Stimulated activated CD4-positive, alpha-beta T cell treated with anti-CD3 and anti-CD28 coated beads, Interleukin-15, amount 100 ng/mL, for 1 hour (primary cell): ENCODE measurements at places on chromosomes 7 and 10.

GRCh38 chr7:5854738-5855137, 25.9 kb upstream of the OCM start:
- DNase-seq, result no peak

DNA sequence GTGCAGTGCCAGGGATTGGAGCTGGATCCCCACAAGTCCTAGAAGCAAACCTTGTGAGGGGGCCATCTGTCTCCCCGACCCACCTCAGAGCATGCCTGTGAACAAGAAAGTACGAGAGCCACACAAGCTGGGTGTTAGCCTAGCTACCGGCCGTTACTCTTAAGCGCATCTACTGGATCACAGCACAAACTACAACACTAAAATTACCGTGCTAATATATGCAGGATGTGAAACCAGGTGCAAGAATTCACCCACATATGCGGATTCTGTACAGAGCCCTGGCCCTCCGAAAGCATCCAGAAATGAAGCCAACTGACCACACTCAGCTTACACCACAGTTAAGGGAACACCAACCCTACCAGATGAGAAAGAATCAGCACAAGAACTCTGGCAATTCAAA, 16.0 kb upstream of the PRSS1 start:
- no peak for DNase-seq

GRCh38 chr10:12849319-12850181, 152.0 kb downstream of the CCDC3 start:
- DNase-seq, result no peak

- peak; percentile 55 for DNase-seq
Observed at GRCh38 chr7:74206589-74207120, 3.2 kb upstream of the LAT2 start.

GRCh38 chr10:97012470-97012869, 173.3 kb downstream of the SLIT1 start:
- no peak for DNase-seq

- DNase-seq, result no peak
Observed at GRCh38 chr10:72164617-72165016, 51.2 kb upstream of the ANAPC16 start.

- DNase-seq, result no peak
Observed at GRCh38 chr7:41239596-41239995, 463.3 kb downstream of the INHBA start.

- no peak for DNase-seq
Observed at GRCh38 chr10:37975401-37975991, 951 bp downstream of the ZNF25 start.

DNA sequence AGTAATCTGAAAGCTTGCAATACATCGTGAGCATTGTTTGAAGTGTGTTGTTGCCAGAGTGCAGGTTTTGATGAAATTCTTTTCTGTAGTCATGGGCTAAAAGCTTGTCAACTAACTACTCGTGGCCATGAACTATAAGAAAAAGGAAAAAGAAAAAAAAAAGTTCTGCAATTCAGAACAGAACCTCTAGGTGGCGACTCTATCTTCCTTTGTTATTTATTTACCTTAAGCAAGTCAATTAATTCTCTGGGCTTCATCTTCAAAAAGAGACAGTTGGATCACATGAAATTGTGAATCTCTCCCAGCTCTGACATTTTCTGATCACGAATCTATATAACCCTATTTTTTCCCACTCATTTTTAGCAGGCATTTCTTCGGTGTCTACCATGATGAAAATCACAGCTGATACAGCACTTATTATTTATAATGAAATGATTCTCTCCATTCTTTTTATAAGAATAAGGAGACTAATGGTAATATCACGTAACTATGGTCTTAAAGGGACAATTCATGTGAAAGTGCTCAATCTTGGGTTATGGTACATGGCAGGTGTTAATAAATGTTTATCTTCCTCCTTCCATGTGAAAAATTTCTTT, 18.8 kb downstream of the TMEM196 start:
- no peak for DNase-seq

DNA sequence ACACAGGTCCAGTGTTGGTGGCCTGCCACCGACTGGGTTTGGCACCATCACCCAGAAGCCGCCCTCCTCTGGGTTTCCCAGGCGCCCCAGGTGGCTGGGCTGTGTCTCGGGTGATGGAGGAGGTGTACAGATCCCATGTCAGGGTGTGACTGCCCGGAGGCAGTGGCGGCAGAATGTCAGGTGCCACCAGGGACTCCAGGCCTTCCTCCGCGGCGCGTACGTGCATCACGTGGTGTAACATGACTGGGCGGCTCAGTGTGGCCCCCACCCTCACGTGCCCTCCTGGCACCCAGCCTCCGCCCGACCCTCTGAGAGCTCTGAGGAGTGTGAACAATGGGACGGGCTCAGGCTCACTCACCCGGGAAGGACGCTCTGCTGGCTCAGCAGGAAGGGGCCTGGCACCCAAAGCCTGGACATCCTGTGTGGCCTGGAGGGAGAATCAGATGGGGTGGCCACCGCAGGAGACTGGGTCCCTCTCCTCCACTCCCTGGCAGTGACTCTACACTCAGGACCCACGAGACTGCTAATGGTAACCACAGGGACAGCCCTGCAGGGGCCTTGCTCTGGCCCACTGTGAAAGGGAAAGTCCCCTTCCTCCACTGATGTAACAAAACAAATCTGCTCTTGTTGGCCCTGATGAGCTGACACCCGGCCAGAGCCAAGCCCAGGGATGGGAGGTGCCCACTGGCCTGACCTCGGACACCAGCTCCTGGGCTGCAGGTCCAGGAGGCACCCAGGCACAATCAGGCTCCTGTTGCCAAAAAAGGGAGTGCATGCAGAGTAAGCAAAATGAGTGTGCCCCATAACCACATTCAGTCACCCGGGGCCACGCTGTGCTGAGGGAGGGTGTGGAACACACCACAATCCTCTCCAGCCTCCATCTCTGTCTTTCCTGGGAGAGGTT, 164.8 kb downstream of the PRKAG2 start:
- DNase-seq, result no peak

DNA sequence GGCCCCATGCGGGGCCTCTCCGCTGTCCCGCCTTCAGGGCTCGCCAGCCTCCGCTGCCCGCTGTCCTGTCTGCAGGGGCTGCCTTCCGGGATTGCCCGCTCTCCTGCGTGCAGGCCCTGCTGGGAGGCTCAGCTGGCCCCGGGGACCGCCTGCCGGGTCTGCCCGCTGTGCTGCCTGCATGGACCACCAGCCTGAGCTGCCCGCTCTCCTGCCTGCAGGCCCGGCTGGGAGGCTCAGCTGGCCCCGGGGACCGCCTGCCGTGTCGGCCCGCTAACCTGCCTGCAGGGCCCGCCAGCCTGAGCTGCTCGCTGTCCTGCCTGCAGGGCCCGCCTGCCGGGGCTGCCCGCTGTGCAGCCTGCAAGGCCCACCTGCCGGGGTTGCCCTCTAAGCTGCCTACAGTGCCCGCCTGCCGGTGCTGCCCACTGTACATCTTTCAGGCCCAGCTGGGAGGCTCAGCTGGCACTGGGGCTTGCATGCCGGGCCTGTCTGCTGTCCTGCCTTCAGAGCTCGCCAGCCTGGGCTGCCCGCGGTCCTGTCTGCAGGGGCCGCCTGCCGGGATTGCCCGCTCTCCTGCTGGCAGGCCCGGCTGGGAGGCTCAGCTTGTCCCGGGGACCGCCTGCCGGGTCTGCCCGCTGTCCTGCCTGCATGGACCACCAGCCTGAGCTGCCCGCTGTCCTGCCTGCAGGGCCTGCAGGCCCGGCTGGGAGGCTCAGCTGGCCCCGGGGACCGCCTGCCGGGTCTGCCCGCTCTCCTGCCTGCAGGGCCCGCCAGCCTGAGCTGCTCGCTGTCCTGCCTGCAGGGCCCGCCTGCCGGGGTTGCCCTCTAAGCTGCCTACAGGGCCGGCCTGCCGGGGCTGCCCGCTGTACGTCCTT, 165.1 kb downstream of the GLRX3 start:
- DNase-seq, result peak; percentile 58

GRCh38 chr7:42914421-42915045, 2.7 kb upstream of the C7orf25 start:
- DNase-seq, result no peak

DNA sequence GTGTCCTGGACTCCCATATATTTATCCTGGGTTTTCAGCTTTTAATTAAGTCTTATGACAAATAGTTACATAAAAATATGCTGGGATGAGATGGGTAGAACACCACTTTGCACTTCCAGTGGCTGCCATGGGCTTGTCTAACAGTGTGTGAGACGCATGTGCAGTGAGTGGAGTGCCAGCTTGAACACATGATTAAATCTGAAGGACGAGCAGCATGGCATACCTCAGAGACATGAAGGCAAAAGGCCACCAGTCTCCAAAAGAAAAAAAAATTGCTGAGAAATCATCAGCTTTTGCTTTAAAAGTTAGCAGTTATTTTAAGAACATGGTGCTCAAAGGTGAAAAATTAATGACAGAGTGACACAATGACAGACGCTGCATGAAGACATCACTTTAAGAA, 139.0 kb upstream of the ADCY1 start:
- no peak for DNase-seq

- DNase-seq, result no peak
Observed at GRCh38 chr10:104527013-104527412, 114.1 kb upstream of the SORCS3 start.

DNA sequence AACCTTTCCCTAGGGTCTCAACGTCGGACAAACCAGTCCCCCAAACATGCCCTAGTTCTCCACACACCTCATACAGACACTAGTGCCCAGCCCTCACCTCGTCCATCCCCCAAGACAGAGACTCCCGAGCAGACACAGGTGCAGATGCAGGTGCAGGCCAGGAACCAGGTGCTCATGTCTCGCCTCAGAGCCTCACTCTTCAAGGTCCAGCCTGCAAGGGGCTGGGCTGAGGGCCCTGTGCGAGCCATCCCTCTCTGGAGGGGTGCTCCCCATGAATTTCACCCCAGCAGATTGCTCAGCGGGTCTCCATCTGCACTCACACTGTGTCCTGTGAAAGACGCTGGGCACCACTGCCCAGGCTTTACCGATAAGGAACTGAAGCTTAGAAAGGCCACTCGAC, 36.9 kb upstream of the TUBB8 start:
- DNase-seq, result no peak

DNA sequence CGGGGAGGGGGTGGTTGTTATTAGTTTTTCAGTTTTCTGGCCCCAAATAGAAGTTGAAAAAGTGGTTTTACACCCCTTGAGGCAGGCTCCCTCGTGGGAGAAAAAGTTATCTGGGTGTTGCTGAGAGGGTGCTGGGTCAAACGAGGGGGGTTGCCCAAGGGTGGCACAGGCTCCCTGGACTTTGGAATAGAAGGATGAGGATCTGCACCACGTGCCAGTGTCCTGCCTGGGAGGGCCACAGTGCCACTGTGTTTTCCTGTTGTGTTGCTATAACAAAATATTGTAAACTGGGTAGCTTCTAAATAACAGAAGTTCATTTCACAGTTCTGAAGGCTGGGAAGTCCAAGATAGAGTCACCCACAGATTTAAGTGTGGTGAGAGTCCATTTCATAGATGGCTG, 181.9 kb downstream of the CXCL12 start:
- no peak for DNase-seq

GRCh38 chr7:34064519-34065158, 159.3 kb downstream of the BMPER start:
- DNase-seq, result no peak

- DNase-seq, result no peak
Observed at GRCh38 chr7:123661765-123662164, 6.1 kb downstream of the LMOD2 start.

- DNase-seq, result no peak
Observed at GRCh38 chr7:27997188-27997707, 183.3 kb downstream of the JAZF1 start.

GRCh38 chr7:8204339-8205030, 57.5 kb downstream of the ICA1 start:
- DNase-seq, result no peak

DNA sequence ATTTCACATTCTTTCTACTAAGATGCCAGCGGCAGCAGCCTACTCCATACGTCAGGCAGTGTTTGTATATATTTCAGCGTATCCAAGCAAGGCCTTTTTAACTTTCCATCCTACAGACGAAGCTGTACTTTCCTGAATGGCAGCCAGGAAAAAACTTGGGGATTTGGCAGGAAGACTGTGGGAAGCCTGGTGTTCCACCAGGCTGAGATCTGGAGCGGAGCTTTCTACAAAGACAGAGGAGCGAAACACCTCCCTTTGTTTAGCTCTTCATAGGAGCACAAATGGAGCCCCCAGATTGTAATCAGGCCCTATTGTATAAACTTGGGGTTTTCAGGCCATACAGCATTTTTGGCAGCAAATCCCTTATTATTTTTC, 143.8 kb downstream of the TES start:
- DNase-seq, result no peak

DNA sequence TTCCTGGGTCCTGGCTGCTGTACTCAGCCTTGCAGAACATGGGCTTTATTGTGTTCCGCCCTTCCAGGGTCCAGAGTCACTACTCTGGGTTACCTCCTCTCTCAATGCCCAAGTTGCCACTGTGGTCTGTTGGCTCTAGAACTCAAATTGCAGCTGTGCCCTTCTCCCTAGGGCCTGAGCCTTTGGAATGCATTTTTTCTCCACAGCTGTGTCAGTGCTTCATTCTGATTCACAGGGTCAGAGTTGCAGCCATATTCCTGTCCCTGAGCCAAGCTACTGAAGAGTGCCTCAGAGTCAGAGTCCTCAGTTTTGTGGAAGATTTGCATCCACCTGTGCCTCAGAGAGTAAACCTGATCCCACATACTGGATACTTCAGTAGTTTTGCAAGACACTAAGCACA, 167.5 kb downstream of the ITGB1 start:
- no peak for DNase-seq

GRCh38 chr10:124611738-124612137, 132.4 kb downstream of the FAM53B start:
- no peak for DNase-seq

DNA sequence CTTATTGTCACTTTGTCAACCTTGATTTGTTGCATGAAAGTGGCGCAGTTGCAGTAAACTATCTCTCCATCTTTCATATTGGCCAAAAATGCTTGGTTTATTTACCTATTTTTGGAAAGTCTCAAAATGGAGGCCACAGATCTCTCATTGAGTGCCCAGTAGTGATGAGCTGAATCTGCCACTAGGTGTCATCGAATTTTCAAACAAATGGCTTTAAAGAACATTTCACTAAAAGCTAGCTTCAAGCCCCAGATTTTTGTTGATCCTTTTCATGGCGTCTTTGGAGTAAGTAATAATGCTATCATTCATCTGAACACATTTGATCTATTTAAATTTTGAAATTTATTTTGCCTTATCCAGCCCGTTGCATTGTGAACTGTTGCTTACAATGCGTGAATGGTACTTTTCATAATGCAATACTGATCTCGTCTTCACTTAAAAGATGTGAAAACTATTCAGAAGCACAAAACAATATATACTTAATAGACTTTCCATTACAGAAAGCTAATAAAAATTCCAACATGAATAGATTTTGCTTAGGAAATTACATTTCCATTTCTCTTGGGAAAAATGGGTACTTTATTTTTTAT, 236.2 kb downstream of the DNAJB9 start:
- no peak for DNase-seq
